ENCODE measurements at places on chromosomes 13 and 19. TPM values are rescaled to one million over a fixed set of nuclear protein-coding genes. Genes with fewer than 3 reads are reported as not detected.

- no peak overlapping the region for H3K4me3 ChIP-seq
- no peaks in the 10 kb centered on the region for H3K27me3 ChIP-seq
- no peak for DNase-seq
- H3K4me1 ChIP-seq, result no peaks in the 10 kb centered on the region
These were observed 18.6 kb downstream of the CAPN12 start for GRCh38 chr19:38725469-38726283.

GRCh38 chr13:96809366-96810096 lies 184.7 kb downstream of the OXGR1 start:
- no peak for DNase-seq
- peak overlapping the region; percentile 69 for H3K27ac ChIP-seq
- H3K4me3 ChIP-seq, result no peak overlapping the region
- H3K4me1 ChIP-seq, result peaks cover 18% of the 10 kb centered on the region
- no peaks in the 10 kb centered on the region for H3K27me3 ChIP-seq

GRCh38 chr13:37375724-37376123 lies 222.8 kb downstream of the POSTN start:
- DNase-seq, result no peak
- no peak overlapping the region for H3K27ac ChIP-seq
- no peaks in the 10 kb centered on the region for H3K36me3 ChIP-seq
- H3K4me3 ChIP-seq, result no peak overlapping the region

DNA sequence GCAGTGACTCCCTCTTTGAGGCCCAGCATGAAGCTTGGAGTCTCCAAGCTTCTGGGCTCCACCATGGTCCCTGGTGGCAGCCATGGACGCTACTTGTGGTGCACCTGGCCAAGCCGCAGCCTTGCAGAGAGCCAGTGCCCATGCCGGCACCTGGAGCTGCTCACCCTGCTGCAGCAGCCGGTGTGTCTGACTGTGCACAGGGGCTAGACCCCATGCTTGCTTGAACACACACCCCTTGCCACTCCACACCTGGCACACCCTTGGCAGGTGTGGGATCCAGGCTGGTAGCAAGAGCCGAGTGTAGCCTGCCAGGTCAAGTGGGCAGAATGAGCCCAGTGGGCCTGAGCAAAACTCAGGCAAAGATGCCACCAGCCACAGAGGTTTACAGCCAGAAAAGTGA lies 18.6 kb upstream of the MLLT1 start:
- no peaks in the 10 kb centered on the region for H3K4me1 ChIP-seq
- H3K36me3 ChIP-seq, result no peaks in the 10 kb centered on the region
- no peaks in the 10 kb centered on the region for H3K27me3 ChIP-seq
- H3K27ac ChIP-seq, result no peak overlapping the region

DNA sequence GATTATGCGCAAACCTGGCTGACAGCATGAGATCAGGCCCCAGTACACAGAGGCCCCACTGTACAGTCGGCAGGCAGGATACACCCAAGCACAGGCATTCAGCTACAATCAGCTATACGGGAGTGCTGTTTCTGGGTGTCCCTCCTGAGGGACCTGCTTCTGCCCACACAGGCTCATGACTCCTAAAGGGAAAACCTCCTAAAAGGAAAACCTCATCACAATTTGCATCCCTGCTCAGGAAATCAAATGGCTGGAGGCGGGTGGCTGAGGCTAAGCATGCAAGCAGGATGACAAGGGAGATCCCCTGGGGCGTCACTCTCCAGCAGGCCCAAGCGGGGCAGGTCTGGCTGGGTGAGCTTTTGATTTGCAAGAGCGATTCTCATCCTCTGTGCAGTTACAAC lies 99.8 kb downstream of the CRYL1 start:
- H3K4me1 ChIP-seq, result no peaks in the 10 kb centered on the region
- no peaks in the 10 kb centered on the region for H3K27me3 ChIP-seq
- no peak overlapping the region for H3K4me3 ChIP-seq

DNA sequence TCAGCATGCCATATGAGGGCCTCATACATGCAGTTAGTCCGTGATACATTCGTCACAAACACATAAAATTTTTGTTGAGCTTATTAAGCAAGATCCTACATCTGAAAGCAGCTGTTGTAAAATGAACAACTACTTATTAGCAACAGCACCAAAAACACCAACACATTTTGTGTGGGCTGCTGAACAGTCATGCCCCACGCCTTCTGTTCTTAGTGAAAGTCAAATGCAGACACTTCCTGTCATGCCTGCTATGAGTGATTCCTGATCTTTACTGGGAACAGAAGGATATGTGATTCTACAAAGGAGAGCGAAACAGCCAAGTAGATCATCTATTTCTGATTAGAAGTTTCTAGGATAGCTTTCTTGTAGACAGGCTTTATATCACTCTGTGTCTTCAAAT lies 4.2 kb upstream of the B3GLCT start:
- no peak overlapping the region for H3K27ac ChIP-seq
- H3K27me3 ChIP-seq, result no peaks in the 10 kb centered on the region
- no peak for DNase-seq
- no peak overlapping the region for H3K4me3 ChIP-seq
- H3K36me3 ChIP-seq, result no peaks in the 10 kb centered on the region

MEF2B gene
- 1.6 TPM for total RNA-seq

- no peaks in the 10 kb centered on the region for H3K36me3 ChIP-seq
- DNase-seq, result no peak
- H3K27me3 ChIP-seq, result no peaks in the 10 kb centered on the region
- no peak overlapping the region for H3K4me3 ChIP-seq
These were observed 225.0 kb downstream of the FGF14 start for GRCh38 chr13:102176846-102177245.

PRR20B gene
- total RNA-seq, result not detected

VSTM1 gene
- not detected for total RNA-seq

DNA sequence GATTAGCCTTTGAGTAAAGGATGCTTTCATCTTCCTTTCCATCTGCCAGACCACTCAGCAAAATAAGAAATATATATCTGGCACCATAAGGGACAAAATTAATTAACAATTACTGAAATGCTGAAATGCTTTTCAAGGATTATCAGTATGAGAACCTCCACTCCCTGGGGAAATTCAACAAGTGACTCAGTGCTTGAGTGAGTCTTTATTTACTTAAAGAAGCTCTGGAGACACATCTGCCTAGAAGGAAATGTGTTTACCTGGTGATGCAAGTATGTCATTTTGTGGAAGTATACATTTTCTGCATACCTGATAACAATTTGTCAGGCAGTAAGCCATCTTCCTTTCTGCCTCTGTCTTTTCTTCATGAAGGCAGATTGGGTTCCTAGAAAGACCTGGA lies 23.4 kb downstream of the ZNF560 start:
- no peaks in the 10 kb centered on the region for H3K27me3 ChIP-seq
- H3K27ac ChIP-seq, result no peak overlapping the region
- H3K36me3 ChIP-seq, result no peaks in the 10 kb centered on the region
- H3K4me1 ChIP-seq, result no peaks in the 10 kb centered on the region
- no peak overlapping the region for H3K4me3 ChIP-seq
- no peak for DNase-seq

GDF15 gene
- total RNA-seq, result 4.2 TPM

- H3K27ac ChIP-seq, result no peak overlapping the region
- H3K36me3 ChIP-seq, result no peaks in the 10 kb centered on the region
- no peak overlapping the region for H3K4me3 ChIP-seq
- no peak for DNase-seq
- H3K4me1 ChIP-seq, result no peaks in the 10 kb centered on the region
These were observed 92.6 kb upstream of the FAM216B start for GRCh38 chr13:42688821-42689220.

All from aorta (tissue), 5 donors.